NAMALWA (cell line): ENCODE measurements at places on chromosomes 13 and 19.

- DNase-seq = no peak
Measured at GRCh38 chr13:111853721-111854120, 213.2 kb upstream of the SOX1 start.

DNA sequence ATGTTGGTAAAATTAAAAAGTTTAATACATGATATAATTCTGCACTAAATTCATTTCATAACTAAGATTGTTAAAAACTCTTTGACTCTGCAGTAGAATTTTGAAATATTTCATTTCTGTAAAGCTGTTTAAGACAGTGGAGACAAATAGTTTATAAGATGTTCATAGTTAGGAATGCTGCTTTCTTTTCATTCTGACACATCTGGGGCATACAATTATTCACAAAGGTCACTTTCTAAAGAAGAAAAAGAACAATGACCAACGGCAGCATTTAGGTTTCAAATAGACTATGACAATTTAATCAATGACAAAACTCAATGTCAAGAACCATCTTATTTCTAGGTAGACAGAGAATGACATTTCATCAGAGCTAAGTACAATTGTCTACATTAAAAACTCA, 1422.1 kb downstream of the PCDH9 start:
- no peak for DNase-seq

DNA sequence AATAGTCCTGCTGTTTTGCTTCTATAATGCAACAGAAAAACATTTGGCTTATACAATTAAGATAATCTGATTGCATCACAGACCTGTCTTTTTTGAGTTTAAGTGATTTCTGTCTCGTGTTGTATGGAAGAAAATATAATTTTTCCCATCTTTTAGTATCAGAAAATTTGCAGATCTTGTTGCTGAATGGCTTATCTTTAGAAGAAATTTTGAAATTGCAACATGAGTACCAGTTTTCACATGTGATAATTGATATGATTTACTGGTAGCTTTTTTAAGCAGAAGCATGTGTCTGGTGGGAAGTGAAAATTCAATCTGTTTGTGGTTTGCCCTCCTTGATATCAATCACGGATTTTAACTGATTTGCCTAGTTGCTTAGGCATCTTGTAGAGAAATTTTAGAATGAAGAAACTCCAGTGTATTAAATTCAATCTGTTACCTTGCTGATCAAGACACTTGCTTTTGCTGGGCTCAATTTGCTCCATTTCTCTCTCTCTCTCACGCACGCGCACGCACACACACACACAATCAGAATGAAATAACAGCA, 89.8 kb upstream of the MYCBP2 start:
- no peak for DNase-seq

GRCh38 chr19:9912551-9913236, 23.6 kb downstream of the OLFM2 start:
- no peak for DNase-seq

DNA sequence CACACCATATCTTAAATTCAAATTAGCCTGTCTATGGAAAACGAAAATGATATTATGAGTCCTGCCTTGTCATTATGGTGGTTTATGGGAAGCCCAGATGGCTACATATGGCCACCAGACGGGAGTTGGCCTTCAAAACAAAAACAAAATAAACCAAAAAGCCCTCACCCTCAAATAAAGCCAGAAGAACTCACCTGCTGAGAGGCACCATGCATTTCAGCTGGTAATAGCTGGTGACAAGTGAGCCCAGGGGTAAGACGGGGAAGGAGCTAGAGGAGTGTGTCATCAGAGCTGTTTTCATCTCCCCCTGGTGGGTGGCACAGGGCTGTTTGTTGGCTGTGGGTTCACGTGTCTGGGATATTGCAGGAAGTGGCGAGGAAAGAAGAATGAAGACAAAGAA, 152.9 kb downstream of the EFNB2 start:
- DNase-seq = no peak

DNA sequence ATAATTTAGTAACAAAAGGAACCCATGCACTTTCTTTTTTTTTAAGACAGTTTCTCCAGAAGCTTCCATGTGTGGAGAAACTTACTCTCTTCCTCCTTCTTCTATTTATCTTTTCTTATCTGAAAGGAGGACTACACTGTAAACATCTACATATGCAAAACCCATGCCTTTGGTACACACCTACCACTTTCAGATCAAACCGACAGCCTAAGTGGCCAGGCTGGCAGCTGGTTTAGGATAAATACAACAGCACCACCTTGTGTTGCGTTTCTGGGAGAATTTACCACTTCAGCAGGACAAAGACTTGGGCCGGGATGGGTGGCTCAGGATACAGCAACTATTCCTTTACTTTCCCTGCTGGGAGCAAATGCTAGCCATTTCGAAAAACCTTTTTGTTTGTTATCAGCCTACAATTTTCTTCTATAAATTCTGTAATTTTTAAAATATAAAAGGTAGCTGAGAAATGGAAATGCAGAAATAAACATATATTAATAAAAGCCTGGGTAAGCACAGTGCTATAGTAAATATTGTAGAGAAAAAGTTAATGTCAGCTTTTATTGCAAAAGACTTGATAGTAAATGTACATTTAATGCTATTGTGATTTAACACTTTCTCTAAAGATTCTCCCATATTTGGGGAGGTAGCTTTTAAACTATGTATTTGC, 94.0 kb upstream of the RFC3 start:
- peak; percentile 91 for DNase-seq

- DNase-seq = no peak
Measured at GRCh38 chr19:45771311-45771933, 2.4 kb upstream of the SIX5 start.

GRCh38 chr19:6737284-6737872, at the start of gene GPR108:
Gene GPR108, minus strand, starts transcription at chr19:6737580. Its CDS starts 4 bp downstream, at chr19:6737576.
- DNase-seq = peak; percentile 99

- DNase-seq = no peak
Measured at GRCh38 chr13:50699874-50700663, 143.4 kb downstream of the DLEU7 start.

- no peak for DNase-seq
Measured at GRCh38 chr19:47661611-47662010, 51.6 kb upstream of the EHD2 start.

GRCh38 chr19:47598407-47599349, 10.3 kb upstream of the BICRA start:
- no peak for DNase-seq

DNA sequence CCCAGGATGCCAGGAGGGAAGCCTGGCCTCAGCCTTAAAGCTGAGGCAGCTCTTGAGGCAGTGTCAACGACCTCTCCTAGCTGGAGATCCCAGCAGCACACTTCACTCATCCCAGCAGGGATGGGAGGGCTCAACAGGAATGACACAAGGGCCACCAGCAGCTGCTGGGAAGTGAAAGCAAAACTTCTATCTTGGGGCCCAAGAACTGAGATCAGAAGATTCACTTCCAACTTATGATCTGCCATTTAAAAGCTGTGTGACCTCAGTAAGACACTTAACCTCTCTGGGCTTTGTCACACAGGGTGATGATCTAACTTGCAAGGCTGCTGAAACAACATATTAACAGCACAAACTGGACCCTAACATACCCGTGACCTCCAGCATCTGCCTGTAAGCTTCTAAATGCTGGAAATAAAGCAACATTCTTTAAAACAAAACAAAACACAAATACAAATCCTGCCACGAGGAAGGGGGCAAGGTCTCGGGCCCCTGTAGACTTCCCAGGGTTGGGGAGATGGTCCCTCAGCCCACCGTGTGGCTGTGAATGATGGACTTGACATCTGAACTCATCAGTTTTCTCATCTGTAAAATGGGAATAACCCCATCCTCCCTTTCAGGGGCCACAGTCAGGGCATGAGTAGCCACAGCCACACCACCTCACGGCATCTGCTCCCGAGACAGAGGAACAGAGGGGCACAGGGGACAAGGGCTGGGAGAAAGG, 22.7 kb downstream of the ELL start:
- DNase-seq = no peak

DNA sequence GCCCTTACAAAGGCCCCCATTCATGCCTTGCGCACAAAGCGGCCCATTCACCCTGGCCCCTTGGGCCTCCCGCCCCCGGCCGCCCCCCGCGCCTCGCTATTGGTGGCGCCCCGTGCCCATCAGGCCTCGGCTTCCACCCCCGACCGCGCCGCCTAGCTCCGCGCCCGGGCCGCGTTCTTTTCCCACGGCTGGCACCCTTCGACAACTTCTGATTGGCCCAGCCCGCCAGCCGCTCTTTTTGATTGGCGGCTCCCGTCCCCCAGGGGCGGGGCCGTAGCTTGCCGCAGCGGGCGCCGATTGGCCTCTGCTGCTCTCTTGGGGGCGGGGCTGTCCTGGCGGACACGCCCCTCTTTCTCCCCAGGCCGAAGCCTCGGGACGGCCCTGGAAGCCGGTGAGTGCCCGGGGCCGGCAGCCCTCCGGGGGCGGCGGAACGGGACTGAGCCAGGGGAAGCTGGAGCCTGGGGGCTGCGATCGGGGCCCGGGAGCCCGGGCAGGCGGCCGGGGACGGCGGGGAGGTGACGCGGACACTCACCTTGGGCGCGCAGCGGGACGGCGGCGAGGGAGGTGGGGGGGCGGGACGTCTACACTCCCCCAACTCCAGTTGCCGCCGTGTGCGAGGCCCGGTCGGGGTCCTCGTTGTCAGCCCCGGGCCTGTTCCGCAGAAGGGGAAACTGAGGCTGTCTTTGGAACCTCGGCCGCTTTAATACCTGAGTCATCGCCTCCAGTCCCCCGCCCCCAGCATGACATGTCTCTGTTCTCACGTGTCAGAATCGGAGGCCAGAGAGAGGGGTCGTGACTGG, at the start of gene MYH14:
Gene MYH14 (plus strand): TSS at position 342 of the 800 bp plus-strand sequence. CDS start 6,744 bp downstream, outside the sequence.
- DNase-seq = no peak

- no peak for DNase-seq
Measured at GRCh38 chr13:36706755-36707154, 32.9 kb downstream of the SERTM1 start.

DNA sequence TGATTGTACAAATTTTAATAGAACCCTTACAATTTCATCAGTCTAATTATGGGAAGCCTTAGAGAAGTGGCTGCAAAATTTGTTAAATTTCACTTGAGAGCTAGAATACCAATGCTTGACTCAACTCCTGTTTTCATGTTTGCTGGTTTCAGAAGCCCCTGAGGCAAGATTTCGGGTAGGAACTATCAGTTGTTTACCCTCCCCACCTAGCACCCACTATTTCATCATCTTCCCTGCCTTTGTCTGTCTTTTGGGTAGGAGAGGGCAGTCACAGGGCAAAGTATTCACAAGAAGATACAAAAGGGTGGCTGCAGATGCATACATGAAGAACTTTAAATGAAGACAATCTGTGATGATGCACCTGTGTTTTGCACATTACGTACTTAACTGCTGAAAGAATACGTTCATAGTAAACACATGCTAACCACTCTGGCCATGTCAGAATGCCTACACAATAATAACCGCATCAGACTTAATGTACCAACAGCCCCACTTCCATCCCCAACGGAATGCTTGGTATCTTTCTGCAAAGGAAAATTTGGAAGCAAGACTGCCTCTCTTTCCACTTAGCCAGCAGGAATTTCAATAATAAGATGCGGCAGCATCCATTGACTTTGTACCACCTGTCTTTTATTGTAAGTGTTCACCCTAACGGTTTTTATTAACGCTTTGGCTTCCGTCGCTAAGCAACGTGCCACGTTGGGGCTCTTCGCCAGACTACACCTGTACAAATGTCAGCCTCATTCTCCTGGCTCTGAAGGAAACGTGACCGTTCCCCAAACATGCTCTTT, 30.4 kb downstream of the TPT1 start:
- no peak for DNase-seq

GRCh38 chr13:84211048-84211447, 328.8 kb upstream of the SLITRK1 start:
- no peak for DNase-seq

GRCh38 chr13:77946522-77946921, 27.9 kb upstream of the EDNRB start:
- no peak for DNase-seq

DNA sequence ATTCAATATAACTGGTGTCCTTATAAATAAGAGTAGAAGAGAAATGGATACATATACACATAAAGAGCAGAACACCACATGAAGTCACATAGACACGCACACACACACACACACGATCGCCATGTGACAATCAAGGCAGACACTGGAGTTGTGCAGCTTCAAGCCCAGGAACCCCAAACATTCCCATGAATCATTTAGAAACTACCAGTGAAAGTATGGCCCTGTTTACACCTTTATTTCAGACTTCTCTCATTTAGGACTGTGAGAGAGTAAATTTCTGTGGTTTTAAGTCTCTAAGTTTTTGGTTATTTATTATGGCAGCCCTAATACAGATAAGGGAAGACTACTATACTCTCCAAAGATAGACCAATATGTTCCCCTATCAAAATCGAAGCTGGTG, 20.4 kb upstream of the TNFSF13B start:
- DNase-seq = no peak

GRCh38 chr19:30857388-30857787, 485.2 kb downstream of the ZNF536 start:
- DNase-seq = no peak

- DNase-seq = no peak
Measured at GRCh38 chr13:79496188-79496587, 15.2 kb downstream of the NDFIP2 start.

- DNase-seq = no peak
Measured at GRCh38 chr13:101795025-101795424, 342.6 kb downstream of the ITGBL1 start.

- no peak for DNase-seq
Measured at GRCh38 chr13:100460266-100460665, 128.3 kb downstream of the GGACT start.

- no peak for DNase-seq
Measured at GRCh38 chr13:31311921-31312320, 112.1 kb downstream of the B3GLCT start.

DNA sequence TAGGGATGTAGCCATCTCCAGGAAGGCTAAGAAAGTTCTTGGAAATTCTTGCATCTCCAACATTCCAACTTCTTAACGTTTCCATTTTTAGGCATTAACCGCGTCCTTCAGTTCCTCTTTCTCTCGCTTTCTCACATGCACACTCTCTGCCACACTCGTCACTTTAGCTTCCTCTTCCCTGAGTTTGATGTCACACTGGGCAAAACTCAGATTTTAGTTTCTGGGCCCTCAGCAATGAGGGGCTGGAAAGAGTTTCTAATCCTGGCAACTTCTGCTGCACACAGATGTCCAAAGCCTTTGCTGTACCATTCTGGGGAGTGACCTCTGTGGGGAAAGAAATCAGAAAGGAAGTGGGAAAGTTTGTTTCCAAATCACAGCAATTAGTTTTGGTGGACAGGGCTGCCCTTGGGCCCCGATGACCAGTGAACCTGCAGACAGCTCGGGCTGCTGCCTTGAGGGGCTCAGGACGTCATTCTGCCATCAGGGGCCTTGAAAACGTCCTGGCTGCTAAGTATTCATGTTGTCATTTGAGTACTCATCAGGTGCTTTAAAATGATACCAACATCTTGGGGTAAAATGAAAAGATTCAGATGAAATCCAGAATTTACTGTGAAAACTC, 89.3 kb downstream of the KL start:
- DNase-seq = peak; percentile 27

DNA sequence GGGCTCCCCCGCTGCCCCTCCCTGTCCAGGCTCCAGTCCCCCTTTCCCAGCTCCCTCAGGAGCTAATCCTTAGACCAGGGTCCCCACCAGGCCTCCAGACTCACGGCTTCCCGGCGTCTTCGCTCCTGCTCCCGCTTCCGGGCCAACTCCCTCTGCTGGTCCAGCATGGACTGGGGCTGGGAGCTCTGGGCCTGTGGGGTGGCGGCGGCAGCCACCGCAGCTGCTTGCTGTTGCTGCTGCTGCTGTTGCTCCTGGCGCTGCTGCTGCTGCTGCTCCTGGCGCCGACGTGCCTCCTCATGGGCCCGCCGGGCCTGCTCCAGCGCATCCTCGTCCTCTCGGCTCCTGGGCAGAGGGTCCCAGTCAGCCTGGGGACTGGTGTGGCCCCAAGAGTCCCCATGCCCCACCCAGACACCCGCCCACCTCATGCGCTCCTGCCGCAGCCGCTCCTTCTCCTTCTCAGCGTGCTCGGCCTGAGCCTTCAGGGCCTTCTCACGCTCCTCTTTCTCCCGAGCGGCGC, 6.4 kb upstream of the EPHX3 start:
- DNase-seq = no peak
